ENCODE measurements at places on chromosomes 2 and 18.

DNA sequence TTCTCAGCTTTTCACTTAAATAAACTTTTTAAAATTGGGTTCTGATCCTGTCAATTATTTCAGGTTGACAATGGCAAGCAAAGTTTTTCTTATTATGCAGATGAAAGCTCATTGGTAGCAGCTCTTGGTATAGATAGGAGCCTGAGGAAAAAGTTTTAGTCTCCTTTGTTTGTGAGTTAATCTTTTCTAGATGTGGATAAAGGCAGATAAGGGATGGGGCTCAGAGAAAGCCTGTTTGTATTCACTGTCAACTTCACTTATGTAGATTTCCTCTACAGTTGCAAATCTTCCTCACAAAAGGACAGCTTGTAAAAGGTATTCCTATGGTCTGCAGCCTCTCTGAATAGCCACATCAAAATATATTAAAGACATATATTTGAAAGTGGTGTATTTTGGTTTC is 224.5 kb upstream of the SPOPL start:
- DNase-seq = no peak

- no peak for DNase-seq
Measured at GRCh38 chr2:42340938-42341636, 19.9 kb downstream of the COX7A2L start.

- peak; percentile 83 for DNase-seq
Measured at GRCh38 chr18:61602836-61603235, 269.6 kb downstream of the CDH20 start.

DNA sequence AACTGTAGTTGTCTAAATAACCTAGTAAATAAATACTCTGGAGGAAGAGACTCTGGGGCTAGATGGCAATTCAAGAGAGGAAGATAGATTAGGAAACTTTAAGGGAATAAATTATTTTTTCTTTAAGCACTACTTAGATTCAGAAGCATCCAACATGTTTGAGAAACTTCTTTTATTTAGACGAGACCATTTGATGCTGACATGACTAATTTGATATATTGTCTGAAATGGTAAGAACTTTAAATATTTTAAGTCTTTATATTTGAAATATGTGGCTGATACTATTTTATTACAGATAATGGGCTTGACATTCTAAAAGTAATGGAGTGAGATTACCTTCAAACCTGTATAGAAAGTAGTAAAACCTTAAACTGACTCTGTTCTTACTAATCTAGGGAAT is 36.4 kb downstream of the PPIG start:
- DNase-seq = no peak

GRCh38 chr2:182858671-182859070 is 7.8 kb downstream of the FRZB start:
- DNase-seq = peak; percentile 47

DNA sequence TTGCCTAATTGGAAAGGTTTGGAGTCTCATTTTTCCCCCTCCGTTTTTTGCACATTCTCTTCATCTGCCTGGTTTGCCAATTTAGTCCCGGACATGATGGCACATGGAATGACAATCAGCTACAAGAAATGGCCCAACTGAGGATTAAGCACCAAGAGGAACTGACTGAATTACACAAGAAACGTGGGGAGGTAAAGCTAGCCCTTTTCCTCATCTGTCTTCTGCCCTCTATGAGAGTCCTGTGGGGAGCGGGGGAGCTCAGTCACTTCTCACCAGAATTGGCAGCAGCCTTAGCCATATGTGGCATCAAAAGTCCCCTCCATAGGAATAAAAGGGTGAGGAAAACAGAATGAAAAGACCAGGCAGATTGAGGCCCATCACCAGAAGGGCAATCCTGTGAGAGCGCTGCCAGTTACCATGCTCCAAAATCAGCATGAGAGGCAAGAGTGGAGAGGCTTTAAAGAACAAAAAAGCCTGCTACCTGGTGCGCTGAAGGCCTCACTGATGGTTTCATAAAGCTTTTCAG is 11.6 kb downstream of the ATG16L1 start:
- no peak for DNase-seq

DNA sequence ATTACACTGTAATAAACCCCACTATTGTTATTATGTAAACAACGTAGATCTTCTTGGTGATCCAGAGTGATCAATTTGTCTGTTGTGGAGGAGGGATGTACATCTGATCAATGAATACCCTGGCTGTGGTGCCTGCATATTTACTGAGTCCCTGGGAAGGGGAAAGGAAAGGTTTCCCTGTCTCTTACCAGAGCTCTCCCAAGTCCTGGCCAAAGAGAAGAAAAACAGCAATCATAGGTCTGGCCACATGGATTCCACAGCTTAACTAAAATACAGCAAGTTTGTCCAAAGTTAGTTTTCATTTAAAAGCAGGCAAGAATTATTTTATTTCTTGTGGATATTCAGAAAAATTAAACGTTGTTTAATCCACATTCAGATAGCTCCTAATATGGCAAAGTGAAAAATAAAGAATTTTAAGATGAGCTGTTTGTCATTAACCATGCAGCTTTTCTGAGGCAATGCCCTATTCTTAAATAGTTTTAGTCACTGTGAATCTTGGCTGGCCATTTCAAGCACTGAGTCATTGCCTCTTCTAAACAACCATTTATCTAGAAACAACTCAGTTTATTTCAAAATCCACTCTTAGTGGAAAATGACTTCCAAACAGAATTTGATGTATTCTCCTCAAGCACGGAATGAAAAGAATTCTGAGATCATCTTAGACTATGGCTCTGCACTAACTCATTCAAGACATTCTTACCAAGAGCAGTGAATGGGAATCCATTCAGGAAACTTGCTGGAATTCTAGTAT is 1004.4 kb upstream of the CDH2 start:
- DNase-seq = peak; percentile 97

DNA sequence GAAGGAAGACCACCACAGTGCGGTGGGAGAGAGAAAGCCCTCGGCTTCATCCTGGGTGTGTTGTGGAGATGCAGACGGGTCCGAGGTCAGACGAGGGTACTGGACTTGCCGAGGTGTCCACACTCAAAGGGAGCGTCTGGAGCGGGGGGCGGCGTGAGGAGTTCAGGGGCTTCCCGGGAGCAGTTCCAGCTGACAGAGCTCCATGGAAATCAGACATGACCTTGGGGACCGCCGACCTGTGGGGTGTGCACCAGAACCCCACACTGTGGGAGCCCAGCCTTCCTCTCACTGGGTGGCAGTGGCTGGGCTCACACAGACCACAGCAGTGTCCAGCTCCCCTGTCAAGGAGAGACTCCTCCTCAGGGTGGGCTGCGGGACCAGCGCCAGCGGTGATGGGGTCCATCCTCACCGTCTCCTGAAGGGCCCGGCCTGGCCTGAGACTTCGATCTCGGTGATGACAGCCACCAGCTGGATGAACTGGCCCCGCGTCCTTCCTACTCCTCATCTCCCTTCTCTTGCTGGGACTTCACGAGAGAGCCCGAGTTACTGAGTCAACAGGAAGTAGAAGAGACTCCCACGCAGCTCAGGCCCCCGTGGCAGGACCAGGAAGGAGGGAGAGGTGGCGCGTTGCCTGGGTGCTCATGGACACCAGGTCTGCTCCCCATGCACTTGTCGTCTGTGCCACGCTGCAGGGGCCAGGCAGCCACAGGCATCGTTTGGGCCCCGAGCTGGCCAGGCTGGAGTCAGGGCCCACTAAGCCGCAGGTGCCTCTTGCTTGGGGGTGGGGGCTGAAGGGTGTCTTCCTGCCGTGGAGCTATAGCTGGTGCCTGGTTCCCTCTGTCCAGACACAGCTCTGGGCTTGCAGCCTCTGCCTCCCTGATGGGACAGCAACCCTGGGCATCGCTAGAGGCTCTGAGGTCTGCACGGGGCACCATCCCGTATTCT is 101.9 kb upstream of the CTDP1 start:
- DNase-seq = peak; percentile 19

DNA sequence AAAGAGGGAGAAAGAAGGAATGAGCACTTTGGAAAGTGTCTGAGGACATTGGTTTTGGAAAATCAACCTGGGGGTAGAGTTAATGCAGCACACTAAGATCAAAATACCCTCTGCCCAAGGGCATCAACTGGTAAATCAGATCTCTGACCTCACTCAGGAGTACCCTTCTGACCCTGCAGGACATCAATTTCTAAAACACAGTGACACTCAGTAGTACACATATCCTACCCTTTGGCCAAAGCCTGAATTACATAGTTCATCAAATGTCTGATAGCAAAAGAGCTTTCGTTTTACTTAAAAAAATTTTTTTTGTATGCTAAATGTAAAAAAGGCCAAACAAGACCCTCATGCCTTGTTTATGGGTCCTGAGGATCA is 118.4 kb upstream of the CTNNA2 start:
- DNase-seq = no peak
